ENCODE measurements at places on chromosomes 2 and 18.

DNA sequence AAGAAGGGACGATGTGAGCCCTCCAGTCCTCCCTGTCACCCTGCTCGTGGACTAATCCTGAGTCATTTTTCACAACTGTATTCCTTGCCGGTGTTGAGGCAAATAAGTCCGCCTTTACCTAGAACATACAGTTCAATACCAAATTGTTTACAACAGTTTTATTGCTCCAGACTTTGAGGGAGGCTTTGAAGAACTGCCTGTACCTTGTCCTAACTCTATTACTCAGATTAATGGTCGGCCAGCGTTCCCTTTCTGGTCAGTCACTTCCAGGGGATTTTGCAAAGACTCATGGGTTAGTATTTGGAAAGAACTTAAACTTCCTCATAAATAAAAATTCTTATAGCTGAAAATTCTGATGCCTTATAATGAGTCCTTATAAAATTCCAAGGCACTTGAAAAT is 85.1 kb upstream of the ZNF532 start:
- DNase-seq: no peak

- DNase-seq: no peak
These were observed 11.6 kb upstream of the COX7A2L start for GRCh38 chr2:42372474-42373200.

GRCh38 chr2:26488463-26489212 is 10.7 kb upstream of the OTOF start:
- DNase-seq: no peak

DNA sequence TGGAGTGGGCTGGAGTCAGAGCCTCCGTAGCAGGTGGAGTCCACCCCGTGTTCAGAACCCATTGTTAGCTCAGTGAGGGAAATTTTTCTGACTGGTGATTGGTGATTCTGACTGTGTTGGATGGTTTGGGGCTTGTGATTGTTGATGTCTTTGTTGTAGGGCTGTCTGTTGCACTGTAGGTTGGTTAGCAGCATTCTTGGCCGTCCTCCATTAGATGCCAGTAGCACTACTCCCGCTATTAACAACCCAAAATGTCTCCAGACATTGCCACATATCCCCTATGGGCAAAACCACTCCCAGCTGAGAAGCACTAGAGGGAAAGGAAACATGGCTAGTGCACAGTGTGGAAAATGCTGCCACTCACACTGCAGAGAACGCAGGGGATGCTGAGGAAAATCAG is 51.7 kb downstream of the ARMC9 start:
- DNase-seq: peak; percentile 64

- DNase-seq: no peak
These were observed 4.5 kb downstream of the NOL4 start for GRCh38 chr18:34220081-34220815.

Data from GM04503 (cell line).